ENCODE measurements at places on chromosomes 4 and X.

- DNase-seq = no peak
Observed at GRCh38 chrX:129238011-129238410, 285.3 kb downstream of the SMARCA1 start.

DNA sequence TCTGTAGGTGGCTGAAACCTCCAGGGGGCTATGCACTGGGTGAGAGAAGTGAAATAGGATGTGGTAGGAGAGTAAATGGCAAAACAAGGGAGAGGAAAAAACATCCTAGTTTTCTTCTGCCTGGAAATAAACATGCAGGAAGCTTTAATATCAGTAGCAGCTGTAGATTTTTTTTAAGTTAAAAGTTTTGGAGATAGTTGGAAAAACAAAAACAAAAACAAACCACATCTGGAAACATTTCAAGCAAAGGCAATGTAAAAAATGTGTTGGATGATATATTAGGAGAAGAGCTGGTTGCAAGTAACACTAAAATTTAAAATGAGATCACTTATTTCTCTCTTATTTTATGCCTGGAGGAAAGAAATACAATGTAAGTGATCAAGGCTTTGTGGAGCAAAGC is 388.0 kb downstream of the SPRY1 start:
- DNase-seq = no peak

- no peak for DNase-seq
Observed at GRCh38 chr4:19025031-19025430, 1003.5 kb upstream of the LCORL start.

DNA sequence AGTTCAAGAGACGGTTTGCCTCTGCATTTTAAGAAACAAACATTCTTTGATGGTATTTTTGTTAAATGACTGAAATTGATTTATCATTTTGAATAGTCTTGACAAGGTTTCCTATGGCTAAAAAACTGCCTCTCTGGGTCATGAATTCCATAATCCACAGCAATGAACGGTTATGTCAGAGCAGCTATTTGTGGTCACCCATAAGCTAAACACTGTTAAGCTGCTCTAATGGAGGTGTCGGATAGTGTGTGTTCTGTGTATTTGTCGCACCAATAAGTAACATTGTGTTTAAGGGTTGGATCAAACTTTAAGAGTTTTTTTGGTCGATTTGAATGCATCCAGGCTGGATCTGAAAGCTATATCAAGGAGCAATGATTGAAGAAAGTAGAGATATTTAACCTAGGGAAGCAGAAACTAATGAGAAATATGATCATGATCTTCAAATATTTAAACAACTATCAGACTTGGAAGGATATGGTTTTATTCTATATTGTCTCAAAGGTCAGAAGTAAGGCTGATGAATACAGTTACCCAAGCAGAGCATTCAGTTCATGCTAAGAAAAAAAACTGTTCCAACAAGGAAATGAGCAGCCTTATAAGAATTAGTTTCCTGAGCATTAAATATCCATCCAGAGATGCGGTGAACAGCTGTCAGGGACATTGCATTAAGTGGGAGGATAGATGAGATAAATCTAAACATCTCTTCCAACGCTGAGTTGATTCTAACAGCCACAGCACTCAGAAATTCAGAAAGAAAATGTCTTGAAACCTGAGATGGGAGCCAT is 232.3 kb upstream of the RPS6KA3 start:
- DNase-seq = no peak

- DNase-seq = peak; percentile 49
Observed at GRCh38 chrX:103688946-103689345, 2.4 kb upstream of the MORF4L2 start.

DNA sequence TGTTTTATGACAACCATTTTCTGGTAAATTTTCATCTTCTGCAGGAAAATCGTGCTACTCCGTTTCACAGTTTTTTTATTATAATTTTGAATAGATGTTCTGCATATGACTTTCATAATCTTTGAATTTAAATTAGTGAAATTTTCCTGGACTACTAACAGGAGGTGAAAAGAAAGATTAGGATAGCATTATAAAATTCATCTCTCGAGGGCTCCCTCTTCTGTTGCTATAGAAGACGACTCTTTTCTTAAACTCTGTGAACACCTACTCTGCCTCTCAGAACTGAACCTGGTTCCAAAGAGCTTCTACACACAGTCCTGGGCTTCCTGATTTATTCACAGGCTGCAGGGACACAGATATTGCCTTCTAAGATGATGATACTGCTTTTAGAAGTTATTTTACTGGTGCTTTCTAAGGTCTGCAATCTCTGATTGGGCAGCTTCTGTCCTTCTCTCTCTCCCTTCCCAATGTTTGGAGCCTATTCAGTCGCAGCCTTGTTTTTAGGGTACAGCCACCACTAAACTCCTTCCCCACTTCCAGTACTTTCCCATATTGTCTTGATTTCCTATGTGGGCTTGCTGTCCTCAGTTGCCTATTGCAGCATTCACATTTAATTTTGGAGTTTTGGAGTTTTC is 10.1 kb upstream of the SAP30 start:
- peak; percentile 14 for DNase-seq

- no peak for DNase-seq
Observed at GRCh38 chrX:148459343-148459742, 41.1 kb upstream of the AFF2 start.
